Uterus (tissue), 4 donors: ENCODE measurements at places on chromosomes 7 and 10. TPM values are rescaled to one million over a fixed set of nuclear protein-coding genes. Genes with fewer than 3 reads are reported as not detected.

PLXNA4 gene
- 4.1 TPM for total RNA-seq

NEUROG3 gene
- total RNA-seq, result not detected

SORCS3 gene
- total RNA-seq, result not detected

DNA sequence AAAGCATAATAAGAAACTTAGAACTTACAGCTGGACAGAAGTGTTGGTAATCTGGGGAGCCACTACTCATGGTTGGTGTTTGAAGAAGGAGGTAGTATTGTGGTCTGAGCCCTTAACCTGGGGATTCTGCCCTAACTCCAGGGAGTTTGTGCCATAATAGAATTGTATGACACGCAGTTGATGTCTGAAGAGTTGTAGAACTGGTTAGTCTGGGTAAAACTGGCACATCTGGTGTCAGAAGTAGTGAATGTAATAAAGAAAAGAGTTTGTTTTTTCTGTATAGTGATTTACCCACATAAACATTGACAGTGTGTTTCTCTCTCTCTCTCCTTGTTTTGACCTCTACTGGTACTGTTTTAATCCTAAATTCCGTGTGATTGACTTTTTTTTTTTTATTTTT, 448.1 kb upstream of the SEMA3D start:
- DNase-seq, result no peak

DNA sequence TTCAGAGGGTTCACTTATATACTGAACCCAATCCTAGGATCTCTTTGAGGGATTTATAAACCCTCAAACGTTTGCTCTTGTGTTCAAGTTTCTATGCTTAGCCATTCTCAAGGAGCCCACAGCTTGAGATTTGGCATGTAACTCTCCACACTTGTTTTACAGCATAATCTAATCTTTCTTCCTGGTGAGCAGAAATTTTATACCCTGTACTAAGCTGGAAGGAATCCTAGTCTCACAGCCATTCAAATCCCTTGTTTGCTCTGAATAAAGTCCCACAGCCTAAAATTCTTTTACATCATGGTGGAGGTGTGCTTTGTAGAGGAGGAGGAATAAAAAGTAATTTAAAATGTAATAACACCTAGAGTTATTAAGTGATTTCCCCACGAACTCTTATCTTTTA, 5.3 kb upstream of the AGR2 start:
- no peak for DNase-seq

DNA sequence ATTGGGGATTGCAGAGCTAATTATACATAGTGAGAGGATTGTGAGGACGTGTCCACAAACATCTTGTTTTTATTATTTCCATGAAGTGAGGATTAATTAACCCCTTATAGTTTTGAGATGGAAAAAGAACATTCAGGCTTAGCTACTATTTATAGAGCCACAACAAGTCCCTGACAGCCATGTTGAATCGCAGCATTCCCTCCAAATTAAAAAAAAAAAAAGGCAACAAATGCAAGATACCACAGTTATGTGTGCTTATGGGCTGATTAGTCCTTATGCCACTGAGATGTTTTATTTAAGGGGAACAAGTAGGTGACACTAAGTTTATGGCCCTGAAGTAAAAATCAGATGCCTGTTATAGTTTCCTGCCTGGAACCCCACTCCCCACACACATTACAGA, 350.3 kb downstream of the GPAM start:
- no peak for DNase-seq

DNA sequence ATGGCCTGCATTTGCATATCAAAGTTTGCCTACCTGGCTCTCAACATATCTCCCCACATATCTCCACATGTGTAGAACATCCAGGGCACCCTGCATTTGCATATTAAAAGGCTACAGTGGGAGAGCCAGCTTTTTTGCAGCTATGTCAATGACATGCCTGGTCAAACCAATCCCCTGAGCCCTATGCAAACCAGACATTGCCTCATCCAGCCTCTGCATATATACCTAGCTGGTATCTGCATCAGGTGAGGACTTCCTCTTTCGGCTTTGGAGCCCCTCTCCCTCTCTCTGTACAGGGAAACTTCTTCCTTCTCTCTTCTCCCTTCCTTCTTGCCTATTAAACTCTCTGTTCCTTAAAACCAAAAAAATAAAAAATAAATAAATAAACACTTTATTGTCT, 142.7 kb upstream of the STEAP4 start:
- no peak for DNase-seq
